Hematopoietic multipotent progenitor cell treated with erythropoietin and hydrocortisone succinate and interleukin-3 and kit ligand, for 15 days (in vitro differentiated cells): ENCODE measurements at places on chromosomes 13 and 19.

- no peak for DNase-seq
Measured at GRCh38 chr13:28099396-28100149, 803 bp downstream of the FLT3 start.

DNA sequence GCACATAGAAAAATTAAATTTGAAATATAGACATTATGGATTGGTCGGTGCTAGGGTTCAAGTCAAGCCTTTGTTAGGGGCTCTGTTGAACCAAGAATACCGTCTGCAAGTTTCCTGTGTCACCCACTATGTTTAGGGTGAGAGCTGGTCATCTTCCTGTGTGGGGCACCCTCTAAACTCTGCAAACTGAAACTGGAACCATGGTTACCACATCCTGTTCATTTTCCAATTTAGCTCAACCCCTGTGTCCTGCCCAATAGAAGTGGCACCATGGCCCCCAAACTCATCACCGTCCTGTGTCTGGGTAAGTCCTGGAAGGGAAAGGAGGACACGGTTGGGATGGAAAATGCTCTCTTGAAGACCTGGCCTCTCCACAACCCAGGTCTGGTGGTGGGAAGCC lies 29.9 kb downstream of the LAIR2 start:
- DNase-seq = no peak

GRCh38 chr13:108120302-108120701 lies 95.0 kb downstream of the LIG4 start:
- no peak for DNase-seq

GRCh38 chr19:5196832-5197231 lies 143.8 kb downstream of the PTPRS start:
- DNase-seq = no peak

DNA sequence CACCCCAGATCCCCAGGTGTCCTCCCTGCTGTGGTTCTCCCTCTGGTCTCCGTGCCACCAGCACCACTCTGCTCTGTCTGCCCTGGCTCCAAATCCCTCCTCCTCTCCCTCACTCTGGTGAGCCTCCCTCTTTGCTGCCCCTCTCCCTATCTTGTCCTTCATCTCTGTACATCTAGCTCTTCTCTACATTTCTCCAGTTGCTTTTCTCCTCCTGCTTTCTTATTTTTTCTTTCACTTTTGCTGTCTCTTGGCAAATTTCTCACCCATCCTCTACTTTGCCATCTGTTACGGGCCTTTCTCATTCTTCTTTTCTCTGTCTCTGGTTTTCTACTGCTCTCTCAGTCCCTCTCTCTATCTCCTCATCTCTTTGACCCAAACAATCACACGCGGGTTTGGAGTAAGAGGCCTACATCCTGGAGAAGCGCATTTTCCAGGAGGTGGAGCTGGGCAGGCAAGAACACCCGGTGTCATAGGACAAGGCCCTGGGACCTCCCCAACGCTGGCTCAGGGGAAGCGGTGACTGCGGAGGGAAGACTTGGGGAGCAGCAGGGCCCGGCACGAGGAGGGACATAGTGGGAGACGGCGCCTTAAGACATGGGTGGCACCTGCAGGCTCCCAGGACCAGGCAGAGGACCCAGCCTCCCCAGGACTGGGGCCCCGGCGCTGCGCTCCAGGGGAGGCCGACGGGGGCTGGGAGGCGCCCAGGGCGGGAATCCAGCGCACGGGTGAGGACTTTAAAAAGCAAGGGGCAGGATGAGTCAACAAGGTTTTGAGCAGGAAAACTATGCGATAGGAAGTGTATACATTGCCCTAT lies 9.9 kb downstream of the ZNF611 start:
- DNase-seq = no peak

GRCh38 chr19:27647423-27647822 lies 1565.5 kb downstream of the UQCRFS1 start:
- DNase-seq = no peak

DNA sequence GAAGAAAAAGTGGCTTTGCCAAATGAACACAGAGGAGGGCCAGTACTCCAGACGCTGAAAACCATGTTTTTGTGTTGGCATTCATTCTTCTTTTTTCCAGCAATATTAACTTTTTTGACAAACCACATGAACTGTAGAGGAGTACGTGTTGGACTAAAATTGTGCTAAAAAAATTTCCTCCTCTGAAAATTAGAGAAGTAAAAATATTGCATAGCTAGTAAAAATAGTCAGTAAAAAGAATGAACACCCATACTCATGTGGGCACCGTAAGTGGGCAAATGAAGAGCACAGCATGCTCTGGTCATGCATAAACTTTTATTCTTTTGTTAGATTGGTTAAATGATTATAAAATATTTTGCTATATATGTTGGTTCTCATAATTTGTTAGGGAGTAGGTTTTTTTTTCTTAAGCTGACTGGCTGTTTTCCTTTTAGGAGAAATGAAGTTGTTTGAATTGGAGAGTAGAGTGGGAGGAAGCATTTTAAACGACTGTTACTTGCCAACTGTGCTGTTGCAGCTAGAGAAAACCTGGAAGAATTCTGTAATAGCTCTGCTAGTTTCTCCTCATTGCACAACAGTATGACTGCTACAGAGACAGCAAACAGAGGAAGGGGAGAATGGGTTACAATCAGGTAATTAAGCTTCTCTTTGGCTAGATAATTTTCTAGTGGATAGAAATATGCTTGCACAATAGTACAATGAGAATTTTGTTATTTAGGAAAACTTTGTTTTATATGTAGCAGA lies 222.4 kb downstream of the KCTD12 start:
- DNase-seq = no peak

DNA sequence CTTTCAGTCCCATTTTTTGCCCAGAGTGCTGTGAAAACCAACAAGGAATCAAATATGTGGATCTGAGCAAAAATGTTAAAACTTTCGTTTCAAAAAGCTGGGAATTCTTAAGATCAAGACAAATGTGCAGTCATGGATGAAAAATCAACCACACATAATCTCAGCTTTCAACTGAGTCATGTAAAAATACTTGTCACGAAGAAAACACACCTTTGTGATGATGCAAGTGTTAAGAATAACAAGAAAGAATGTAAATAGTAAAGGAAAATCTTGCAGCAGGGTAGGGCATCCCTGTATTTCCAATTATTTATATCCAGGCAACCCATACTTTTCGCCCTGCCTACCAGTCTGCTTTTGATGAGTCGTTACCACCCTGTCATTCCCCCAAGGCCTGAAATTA lies 27.4 kb upstream of the DCLK1 start:
- DNase-seq = no peak

- no peak for DNase-seq
Measured at GRCh38 chr19:41657157-41657556, 30.3 kb upstream of the CEACAM4 start.

DNA sequence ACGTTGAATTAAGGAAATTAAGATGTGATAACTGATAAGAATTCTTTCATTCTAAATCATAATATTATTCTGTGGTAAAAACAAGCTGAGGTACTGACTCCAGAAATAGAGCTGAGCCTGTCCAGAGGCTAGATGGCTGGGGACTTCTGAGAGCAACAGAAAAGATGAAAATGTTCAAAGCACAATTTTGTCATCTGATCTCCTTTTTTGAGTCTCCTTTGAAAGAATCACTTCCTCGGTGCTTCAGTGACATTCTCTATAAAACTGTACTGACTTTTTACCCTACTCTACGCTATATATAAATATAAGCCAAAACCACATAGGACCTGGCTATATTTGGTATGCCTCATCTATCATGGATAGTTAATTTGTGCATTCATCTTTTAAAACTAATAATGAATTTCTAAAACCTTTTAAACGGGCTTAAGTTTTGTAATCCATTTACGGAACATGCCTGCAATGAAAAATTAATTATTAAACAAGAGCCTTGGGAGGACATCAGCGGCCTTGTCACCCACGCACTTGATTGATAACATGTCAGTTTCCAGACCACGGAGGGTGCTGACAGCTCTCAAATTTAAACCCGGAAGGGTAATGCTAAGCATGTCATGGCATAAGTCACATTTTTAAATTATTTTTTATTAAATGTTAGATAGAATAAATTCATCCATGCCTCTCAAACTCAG lies 235.5 kb downstream of the PCDH9 start:
- no peak for DNase-seq

GRCh38 chr13:112132619-112133018 lies 65.7 kb downstream of the SOX1 start:
- no peak for DNase-seq

- DNase-seq = no peak
Measured at GRCh38 chr13:40345149-40345514, 321.3 kb downstream of the FOXO1 start.

DNA sequence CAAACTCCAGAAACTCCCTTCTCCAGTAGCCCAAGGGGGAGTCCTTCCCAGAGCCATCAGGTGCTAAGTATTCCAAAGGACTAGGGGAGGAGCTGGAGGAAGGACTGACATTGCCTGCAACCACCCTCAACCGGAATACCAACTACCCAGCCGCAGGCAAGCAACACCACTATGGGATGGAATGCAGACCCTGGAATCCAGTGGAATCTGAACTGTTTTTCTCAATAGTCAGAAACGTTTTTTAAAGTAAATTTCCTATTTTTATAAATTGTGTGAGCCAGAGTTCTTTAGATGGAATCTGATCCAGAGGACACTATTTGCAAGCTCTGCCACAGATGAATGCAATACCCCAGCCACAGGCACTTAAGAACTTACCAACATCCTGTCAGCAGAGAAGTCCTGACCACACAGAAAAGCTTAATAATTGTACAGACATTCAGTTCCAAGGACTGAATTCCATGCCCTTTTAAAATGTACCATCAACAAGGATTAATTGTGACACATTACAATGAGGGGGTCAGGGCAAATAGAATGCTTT lies 92.1 kb downstream of the USP12 start:
- DNase-seq = no peak

DNA sequence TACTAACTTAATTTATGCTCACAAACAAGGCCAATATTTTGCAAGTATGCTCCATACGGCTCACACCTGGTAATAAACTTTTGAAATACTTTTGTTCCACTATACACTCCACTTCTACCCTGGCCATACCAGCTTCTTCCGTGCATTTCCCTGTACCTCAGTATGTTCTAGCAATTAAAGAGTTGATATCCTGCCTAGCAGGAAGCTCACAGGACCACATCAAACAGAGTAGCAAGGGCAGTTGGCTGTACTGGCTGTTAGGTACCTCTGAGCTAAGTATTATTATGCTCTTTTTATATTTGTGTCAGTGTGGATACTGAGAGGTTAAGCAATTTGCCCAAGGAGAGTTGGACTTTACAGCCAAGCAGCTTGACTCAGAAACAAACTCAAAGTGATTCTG lies 257.7 kb downstream of the SLITRK6 start:
- no peak for DNase-seq

DNA sequence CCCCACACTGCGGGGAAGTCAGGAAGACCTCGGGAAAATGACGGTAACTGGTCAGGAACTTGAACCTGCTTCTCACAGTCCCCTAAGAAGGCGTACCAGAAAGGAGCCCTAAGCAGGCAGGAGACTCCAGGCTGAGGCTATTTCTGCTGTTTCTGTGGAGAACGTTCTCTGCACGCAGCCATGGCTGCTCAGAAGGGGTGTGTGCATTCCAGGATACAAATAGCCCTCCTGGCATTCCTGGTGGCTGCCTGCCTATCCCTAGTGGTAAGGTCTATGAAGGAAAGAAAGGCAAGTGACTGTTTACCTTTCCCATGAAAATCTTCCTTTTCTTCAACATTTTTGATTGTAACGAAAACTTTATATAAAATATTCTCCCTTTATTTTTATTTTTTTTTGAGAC lies 2.5 kb downstream of the SGCG start:
- no peak for DNase-seq

DNA sequence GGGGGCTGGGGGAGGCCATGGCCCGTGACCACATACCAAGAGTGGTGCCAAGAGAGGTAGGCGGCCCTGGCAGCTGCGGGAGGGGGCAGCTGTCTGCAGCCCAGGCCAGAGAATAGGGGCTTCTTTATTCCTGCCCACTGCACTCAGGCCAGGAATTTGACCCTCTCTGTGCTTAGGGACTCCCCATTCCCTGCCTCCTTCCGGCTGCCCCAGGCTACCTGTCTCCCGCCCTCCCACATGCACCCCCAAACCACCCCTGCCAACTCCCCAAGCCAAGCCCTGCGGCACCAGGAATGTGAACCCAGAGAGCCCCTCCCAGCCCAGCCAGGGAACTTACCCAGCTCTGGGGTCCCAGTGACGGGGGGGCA lies 687 bp downstream of the PLEKHA4 start:
- no peak for DNase-seq

GRCh38 chr19:2624537-2625091 lies 77.9 kb downstream of the GNG7 start:
- no peak for DNase-seq

- no peak for DNase-seq
Measured at GRCh38 chr13:73590795-73591194, 532.0 kb downstream of the KLF5 start.

DNA sequence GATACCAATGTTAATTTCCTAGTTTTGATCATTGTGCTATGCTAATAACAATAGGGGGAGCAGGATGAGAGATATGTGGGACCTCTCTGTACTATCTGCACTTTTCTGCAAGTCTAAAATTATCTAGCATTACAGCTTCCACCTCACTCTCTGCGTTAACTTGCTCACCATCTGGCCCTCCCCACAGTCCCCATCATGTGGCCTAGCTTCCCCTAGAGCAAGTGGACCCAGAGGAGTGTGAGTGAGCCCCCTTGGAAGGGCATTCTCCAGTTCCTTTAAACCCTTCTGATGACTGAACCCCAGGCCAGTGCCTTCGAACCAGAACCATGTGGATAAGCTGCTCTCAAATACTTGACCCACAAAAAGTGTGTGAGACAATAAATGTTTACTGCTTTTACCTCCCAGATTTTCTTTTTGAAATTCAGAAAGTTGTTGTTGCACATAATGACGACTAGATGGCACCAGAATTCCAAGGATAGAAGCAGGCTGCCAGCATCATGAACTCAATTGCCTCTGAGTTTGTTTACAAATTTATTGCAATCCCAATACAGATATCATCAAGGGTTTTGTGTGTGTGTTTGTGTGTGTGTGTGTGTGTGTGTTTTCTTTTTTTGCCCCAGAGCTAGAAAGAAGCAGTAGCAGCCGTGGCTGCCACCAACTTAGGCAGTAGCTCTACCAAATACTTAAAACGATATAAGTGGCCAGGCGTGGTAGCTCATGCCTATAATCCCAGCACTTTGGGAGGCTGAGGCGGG lies 49.0 kb upstream of the ZNF780A start:
- DNase-seq = peak; percentile 37

GRCh38 chr19:3987619-3988371 lies 2.5 kb upstream of the EEF2 start:
- DNase-seq = peak; percentile 92

- DNase-seq = no peak
Measured at GRCh38 chr13:91302111-91302510, 45.4 kb upstream of the MIR17HG start.

GRCh38 chr13:28185256-28185655 lies 46.9 kb downstream of the PAN3 start:
- no peak for DNase-seq

GRCh38 chr13:112874751-112875300 lies 94.2 kb upstream of the MCF2L start:
- no peak for DNase-seq

GRCh38 chr13:47036294-47037008 lies 139.6 kb upstream of the HTR2A start:
- DNase-seq = no peak
